Stimulated activated CD4-positive, alpha-beta T cell treated with anti-CD3 and anti-CD28 coated beads, Interleukin-4, amount 100 ng/mL, for 4 hours (primary cell): ENCODE measurements at places on chromosomes 4 and X.

- no peak for DNase-seq
Observed at GRCh38 chrX:27444093-27444908, 18.8 kb downstream of the PPP4R3C start.

DNA sequence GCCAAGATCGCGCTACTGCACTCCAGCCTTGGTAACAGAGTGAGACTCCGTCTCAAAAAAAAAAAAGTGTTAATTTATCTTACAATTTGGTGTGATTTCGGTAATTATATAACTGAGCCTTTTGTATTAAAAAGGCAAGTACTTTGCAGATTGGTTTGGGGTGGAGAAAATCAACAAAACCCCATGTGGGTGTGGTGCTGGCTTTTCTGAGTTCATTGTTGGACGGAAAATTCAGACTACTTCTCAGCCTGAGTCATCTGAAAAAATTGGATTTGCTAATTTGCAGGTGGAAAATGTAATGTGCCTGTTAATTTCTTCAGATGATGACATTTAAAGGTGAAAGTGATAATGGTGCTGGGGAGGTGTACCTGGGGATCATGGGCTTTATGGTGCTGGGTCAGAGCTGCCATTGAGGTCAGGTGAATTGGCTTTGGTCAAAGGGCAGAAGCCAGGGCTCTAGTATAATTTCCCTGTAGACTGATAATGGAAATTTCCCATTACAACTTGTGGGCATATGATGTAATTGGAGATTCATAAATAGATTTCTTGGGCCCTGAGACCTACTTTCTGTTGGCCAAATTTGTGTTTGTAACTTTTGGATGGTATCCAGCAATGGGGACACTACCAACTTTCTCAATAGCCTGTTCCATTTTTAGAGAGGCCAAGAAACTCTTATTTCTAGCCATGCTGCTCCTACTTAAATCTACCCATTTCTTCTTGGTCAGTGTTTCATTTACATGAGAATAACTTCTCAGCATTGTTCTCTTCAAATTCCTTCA lies 74.3 kb upstream of the TEX13D start:
- DNase-seq: no peak

GRCh38 chrX:97907791-97908190 lies 1024.1 kb downstream of the RPA4 start:
- DNase-seq: no peak

- DNase-seq: no peak
Observed at GRCh38 chr4:148270630-148271029, 171.6 kb downstream of the NR3C2 start.

DNA sequence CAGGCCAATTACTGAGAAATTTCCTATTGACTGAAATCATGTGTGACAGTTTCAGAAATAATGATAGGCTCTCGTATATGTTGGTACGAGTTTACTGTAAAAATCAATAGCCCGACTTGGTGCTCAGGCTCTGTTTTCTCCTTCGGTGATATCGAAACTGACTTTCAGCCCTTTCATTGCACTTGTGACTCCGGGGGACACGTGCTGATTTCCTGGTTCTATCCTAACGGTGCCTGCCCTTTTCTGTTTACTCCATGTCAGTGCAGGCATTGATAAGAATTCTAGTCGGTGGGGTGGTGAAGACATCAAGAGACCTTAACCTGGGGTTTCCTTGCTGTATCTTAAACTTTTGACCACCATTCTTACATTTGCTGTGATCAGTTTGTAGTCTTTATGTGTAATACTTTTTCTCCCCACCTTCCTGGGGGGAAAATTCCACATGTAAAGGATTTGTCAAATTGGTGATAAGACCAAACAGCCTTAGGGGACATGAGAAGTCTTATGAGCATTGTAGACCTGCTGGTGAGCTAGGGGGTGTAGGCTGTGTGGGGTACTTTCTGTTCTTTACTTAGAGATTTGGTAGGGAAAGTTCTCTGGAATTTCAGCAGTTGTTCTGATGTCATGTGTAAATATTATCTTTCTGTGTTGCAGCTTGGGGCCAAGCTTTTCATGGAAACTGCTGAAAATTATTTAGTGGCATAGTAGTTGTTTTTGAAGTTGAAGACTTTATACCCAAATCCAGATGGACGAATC lies 52.7 kb downstream of the TMEM131L start:
- DNase-seq: no peak

DNA sequence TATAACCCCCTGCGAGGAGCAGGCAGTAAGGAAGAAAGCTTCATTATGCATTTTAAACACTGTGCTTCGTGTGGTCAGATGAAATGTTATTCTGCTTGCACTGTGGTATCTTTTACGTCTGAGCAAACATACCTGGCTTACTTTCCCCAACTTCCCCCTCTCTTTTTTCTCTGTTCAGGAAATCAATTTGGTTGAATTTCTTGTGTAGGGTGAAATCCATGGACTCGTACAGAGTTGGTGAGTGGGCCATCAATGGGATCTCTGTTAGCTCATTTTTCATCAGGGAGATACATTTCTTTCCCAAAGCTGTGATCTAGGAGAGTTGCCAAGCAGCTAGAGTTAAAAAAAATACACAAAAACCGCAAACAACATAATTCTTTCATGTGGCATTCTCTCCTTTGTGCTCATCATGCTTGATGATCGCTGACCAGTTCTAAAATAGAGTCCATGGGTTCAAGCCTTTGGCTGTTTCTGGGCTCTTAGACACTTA lies 98.5 kb downstream of the FRAS1 start:
- DNase-seq: no peak

GRCh38 chr4:184384056-184384809 lies 90.1 kb downstream of the IRF2 start:
- no peak for DNase-seq

- no peak for DNase-seq
Observed at GRCh38 chrX:120087289-120088017, 10.0 kb upstream of the RHOXF2B start.

GRCh38 chrX:72694170-72694569 lies 19.9 kb downstream of the PHKA1 start:
- DNase-seq: no peak

DNA sequence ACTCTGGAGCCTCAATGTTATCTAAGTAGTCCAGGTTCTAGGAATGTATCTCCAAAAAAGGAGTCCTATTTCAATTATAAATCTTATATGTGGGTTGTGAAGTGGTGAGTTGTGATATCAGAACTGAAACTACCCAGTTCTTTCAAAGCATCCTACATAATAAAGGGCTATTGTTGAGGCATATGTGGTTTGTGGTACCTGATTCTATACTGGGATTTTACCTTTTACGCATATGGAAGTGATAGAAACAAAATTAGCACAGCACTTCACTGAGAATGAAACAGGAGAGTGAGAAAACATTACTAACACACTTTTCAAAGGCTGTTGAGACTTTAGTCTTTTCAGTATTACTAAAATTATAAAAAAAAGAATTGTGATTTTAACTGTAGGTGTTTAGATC lies 417.7 kb upstream of the GALNT7 start:
- DNase-seq: no peak

GRCh38 chr4:92447255-92447905 lies 143.6 kb downstream of the GRID2 start:
- DNase-seq: no peak

DNA sequence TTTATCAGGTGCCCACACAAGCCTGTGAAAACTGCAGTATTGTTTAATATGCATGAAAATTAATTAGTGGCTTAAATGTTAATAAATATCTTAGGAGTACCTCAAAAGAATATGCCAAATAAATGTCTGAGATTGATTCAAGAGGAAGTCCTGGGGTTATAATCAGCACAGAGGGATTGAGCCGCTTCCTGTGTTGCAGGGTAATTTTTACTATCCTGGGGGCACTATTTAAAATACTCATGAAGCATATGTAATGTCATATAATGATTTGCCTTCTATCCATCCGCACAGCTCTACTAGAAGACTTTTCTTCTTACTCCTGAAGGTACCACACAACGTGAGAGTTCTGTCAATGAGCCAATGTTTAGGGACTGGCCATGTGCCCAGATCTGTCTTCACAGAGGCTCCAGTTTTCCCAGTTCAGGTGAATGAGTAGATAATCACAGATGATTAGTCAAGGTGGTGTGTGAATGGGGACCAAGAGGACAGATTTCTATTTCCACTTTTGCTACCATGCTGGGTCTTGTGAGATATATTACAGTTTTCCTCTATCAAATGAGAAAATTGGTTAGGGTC lies 233.3 kb downstream of the USP46 start:
- DNase-seq: no peak

GRCh38 chr4:17142232-17142711 lies 243.8 kb upstream of the LDB2 start:
- DNase-seq: no peak

- no peak for DNase-seq
Observed at GRCh38 chr4:38654273-38654672, 9.7 kb upstream of the KLF3 start.
